ENCODE measurements at places on chromosomes 1 and 21.

DNA sequence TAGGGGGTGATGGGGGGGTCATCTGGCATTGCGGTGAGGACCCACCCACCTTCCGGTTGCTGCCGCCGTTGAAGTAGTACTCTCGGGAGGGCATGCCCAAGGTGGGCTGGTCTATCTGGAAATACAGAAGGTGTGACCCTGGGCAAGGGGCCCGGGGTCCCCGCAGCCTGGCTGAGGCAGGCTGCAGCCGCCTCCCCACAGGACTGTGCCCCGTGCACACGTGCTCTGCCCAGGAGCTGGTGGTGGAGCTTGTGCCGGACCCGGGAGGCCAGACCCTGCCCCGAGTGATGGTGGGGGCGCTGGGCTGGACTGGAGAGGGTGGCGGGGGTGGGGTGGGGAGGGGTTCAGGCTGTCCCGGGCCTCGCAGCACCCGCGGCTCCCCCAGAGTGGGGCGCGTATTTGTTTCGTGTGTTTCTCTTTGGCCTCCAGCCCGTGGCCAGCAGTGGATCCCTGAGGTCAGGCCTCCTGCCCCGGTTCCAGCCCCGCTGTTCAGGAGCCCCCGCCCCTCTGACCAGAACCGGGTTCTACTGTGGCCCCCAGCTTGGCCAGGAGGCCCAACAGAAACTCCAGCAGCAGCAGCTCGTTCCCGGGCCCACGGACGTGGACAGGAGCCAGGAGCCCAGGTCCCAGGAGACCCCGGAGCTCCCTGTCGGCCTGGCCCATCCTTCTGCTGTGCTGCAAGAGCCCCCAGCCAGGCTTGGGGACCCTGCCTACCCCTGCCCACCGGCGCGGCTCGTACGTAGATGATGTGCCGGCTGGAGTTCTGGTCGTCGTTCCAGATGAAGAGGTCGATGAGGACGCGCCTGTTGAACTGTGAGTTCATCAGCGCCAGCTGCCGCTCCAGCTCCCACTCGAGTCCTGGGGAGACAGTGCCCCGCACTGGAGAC is 19.2 kb downstream of the PRXL2B start:
- no peak for DNase-seq

DNA sequence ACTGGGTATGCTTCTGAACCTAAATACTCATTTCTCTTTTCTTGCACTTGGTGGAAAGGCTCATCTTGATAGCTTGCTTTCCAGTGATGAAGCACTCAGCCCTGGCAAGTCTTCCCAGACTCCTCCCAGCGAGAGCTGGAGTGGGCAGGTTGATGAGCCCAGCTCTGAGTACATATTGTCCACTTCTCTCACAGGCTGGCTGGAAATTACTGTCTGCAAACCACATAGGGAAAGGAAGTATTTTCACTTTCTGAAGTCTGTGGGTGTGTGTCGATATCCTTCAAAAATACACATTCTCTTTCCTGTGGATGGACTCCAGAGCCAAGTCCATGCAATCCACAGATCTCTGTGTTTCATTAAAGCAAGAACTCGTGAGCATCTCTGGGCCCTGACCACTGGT is 38.7 kb upstream of the CNTN2 start:
- no peak for DNase-seq

- DNase-seq: peak; percentile 47
Measured at GRCh38 chr1:212791261-212791675, 309 bp downstream of the NSL1 start.

DNA sequence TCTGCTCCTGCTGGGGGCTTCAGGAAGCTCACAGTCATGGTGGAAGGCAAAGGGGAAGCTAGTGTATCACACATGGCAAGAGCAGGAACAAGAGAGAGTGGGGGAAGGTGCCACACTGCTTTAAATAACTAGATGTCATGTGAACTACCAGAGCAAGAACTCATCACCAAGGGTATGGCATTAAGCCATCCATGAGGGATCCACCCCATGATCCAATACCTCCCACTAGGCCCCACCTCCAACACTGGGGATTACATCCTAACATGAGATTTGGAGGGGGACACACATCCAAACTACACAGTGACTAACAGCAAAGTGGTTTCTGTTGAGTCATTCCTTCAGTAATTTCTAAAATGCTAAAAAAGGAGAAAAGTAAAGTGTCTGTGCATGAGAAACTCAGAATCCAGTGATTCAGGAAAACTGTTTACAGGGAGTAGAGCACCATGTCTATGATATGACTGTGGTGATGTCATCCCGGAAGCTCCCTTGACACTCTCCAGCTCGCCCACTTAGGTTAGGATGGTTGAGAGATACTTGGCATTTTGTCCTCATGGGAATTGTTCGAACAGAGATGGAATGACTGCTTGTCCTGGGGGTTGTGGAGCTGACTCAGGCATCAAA is 50.3 kb downstream of the CHD1L start:
- no peak for DNase-seq

DNA sequence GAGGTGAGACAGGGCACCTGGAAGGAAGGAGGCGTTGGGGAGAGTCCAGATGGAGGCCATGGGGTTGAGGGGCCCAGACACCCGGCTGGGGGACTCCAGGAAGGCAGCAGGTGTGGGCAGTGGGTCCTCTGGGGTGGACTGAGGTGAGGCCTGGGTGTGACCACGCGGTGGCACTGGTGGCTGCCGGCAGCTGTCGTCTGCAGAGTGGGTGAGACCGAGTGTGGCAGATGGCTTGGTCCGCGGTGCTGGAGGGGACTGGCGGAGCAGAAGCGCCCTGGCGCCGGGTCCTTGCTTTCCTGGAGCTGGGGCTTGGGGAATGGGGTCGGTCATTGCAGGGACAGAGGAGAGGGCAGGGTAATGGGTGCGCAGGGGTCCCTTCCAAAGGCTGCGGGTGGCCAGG is 12.5 kb downstream of the AGRN start:
- no peak for DNase-seq

GRCh38 chr1:27556781-27557595 is 47.0 kb downstream of the AHDC1 start:
- peak; percentile 82 for DNase-seq

GRCh38 chr1:46508757-46509156 is 19.1 kb downstream of the DMBX1 start:
- DNase-seq: no peak

DNA sequence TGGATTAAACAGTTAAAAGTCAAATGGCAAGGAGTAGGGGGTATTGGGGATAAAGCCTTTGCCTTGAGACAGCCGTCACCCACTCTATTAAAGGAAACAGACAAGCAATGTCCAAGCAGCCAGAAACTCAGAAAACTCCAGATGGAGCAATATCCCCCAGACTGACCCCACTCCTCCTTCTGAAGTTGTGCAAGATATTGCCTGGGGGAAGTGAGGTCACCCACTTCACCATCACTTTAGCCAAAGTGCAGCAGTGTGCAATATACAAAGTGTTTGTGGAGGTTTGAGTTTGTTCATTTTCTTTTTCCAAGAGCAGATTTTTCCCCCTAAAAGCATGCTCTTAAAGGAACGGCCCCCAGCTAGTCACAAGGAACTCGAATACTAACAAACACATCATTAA is 125.1 kb downstream of the ETS2 start:
- no peak for DNase-seq

GRCh38 chr1:52978045-52978444 is 51.0 kb downstream of the SCP2 start:
- no peak for DNase-seq

DNA sequence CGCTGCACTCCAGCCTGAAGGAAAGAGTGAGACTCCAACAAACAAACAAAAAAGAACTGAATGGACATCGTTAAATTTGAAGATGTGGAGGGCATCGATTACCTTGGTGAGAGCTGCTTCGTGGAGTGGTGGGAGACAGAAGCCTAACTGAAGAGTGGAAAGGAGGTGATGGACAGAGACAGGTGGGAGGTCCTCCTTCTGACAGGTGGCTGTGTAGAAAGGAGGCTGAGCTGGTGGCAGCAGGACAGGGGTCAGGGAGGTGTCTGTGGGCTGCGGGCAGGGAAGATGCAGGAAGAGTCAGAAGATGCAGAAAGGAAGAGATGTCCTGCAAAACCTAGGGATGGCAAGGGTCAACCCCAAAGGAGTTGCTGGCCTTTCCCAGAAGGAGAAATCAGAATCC is 30.5 kb downstream of the C1orf216 start:
- no peak for DNase-seq

- DNase-seq: no peak
Measured at GRCh38 chr1:182596934-182597333, 7.3 kb downstream of the RGS16 start.

GRCh38 chr1:187655104-187655503 is 826.4 kb downstream of the PLA2G4A start:
- no peak for DNase-seq

GRCh38 chr1:194281376-194281775 is 1095.0 kb upstream of the B3GALT2 start:
- DNase-seq: no peak

DNA sequence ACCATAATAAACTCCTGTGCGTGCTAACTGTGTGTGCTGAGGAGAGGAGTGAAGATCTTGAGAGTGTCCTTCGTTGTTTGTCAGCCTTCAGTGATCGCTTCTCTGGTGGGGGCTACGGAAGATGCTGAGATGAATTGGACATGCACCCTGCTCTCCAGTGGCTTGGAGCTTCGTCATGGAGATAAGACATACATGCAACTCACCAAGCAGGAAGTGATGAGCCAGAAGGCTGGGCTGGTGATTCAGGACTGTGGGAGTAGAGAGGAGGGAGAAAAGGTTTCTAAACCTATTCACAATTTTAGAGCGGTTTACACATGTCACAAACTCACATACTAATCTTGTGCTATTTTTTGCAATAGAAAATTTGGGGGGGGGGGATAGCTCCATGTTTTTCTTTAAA is 128.9 kb upstream of the ADAR start:
- no peak for DNase-seq

DNA sequence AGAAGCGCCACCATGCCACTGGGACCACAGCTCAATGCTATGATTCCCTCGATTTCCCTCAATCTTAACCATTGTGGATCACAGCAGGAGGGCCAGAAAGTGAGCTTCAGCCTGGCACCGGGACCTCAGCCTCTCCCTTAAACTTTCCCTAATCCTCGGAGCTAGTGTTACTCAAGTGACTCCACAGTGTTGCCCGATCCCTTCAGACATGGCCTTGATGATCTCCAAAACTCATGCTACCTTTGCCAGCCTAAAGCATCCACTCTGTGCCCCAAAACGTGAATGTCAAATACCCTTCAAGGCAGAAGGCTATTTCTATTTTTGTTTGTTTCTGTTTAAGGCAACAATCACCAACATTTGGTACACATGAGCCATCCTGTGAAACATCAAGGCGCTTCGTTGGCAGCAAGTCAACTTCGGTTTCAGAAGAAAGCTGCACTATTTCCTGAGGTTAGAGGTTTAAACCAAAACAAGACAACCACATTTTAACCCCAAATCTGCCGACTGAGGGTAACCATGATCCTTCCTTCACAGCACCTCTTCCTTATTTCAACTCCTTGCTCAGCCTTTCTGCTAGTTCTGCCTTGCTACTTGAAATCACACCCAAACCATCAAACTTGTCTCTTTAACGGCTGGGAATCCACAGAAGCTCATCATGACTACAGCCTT is 94.4 kb upstream of the KRTAP19-8 start:
- no peak for DNase-seq

DNA sequence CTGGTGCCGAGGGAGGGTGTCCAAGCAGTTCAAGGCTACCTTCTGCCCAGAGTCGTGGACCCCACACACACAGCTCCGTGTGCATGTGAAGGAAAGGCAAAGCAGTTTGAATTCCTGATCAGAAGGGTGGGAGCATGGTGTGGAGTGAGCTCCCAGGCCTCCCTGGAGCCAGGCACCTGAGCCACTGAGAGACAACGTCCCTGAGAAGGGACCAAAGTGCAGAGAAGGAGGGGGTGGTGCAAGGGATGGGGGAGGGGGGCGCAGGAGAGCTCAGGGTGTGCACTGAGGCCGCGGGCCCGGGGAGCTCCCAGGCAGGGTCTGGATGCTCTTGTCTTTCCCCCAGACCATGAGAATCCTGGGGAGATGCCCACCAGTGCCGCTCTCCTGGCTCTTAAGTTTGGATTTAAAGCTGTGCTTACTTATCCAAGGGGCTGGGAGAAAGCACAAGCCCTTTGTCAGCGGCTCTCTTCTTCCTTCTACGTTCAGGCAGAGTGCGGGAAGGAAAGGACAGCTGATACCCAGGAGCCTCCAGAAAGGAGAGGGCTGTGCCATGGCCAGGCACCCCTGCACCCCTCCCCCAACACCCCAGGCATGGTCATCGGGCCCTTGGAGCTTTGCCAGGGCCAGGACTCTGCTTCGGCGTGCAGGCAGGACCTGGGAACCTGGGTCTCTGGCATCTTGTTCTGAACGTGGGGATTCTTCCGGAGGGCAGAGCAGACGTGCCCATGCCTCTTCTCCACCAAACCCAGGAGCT is 24.1 kb downstream of the ACTA1 start:
- DNase-seq: no peak

GRCh38 chr1:67919274-67920072 is 86.2 kb upstream of the GNG12 start:
- no peak for DNase-seq

DNA sequence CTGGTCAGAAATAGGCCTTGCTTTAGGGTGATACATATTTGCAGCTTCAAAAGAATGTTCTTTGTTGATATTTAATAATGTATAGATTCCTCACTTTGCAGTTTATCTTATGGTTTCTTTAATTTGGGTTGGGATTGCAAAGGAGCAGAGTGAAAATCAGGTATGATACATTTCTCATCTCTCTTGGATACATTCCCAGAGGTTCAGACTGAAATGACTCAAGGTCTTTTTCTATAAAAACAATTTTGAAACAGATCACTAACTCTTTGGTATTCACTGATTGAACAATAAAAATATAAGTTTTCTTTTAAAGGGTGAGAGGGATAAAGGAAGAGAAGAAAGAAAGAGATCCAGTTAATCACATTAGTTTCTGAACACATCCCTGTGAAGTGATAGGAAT is 606.5 kb upstream of the CAMK1G start:
- DNase-seq: no peak

GRCh38 chr1:217910791-217911320 is 279.7 kb downstream of the SPATA17 start:
- no peak for DNase-seq

Measured in T47D (cell line).